ENCODE measurements at places on chromosomes 12 and 14. TPM values are rescaled to one million over a fixed set of nuclear protein-coding genes. Genes with fewer than 3 reads are reported as not detected.

Gene KRT1
- total RNA-seq, result not detected

Gene OR4Q2
- total RNA-seq, result not detected

Gene NFE2
- 2.7 TPM for total RNA-seq

Gene CDKN3
- 7.6 TPM for total RNA-seq

Gene ASIC1
- total RNA-seq, result 0.72 TPM

Gene P2RX7
- total RNA-seq, result 4.0 TPM

Gene TMEM253
- not detected for total RNA-seq

Gene KRT86
- under 0.01 TPM for total RNA-seq

Gene KERA
- total RNA-seq, result not detected

Gene PLEKHD1
- under 0.01 TPM for total RNA-seq

Gene SYNDIG1L
- total RNA-seq, result not detected

Gene SYT1
- total RNA-seq, result 0.29 TPM

Gene CD27
- not detected for total RNA-seq

Gene MYBPC1
- not detected for total RNA-seq
